NCI-H1092 treated with DMSO at 0.1 percent for 48 hours (cell line): ENCODE measurements at places on chromosomes 3 and 15.
A peak's percentile ranks its signal among the peaks of the same experiment; 100 is the strongest.

DNA sequence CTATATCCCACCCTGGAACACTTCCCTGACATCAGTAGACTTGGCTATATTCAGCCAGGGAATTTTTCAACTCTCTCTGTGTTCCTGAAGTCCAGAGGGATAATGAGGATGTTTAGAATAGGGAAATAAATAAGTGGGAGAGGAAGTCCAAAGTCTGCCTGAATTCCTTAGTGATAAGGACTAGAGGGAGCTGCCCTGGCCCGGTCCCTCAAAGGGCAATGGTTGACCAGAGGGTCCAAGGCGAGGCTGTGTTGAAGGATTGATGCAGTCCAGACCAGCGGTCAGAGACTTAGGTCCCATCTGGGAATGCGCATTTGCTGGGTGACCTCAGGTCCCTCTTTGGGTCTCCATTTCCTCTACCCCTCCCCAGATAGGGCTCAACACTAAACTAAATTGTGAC lies 7.9 kb downstream of the VIPR1 start:
- DNase-seq = no peak

DNA sequence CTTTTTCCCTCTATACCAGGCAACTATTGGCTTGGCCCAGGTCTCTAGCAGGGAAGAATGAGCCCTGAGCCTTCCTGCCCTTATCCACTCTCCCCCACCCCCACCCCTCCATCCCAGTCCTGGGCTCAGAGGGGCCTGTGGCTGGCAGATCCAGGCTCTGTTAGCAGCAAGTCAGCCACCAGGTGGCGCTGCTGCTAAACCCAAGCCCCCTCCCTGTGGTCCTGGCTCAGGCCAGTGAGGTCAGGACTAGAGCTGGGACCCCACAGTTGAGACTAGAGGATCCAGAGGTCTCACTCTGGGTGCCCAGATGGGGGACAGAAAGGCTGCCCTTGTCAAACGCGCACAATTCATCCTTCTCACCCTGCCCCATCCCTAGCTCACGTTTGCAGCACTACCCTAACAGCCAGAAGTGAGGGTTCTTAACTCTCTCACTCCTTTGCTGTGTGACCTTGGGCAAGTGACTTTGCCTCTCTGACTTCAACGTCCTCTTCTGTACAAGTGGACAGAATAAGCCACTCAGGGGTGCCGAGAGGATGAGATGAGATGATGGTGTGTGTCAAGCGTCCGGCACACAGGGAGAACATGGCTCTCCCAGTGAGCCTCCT lies 46.8 kb upstream of the SLC6A1 start:
- peak; percentile 12 for DNase-seq

- peak; percentile 32 for DNase-seq
Observed at GRCh38 chr3:84960581-84960980, 1.8 kb downstream of the CADM2 start.

GRCh38 chr3:194869482-194870169 lies 183.9 kb downstream of the FAM43A start:
- DNase-seq = no peak

- no peak for DNase-seq
Observed at GRCh38 chr3:156707588-156707987, 33.2 kb downstream of the TIPARP start.

- peak; percentile 9 for DNase-seq
Observed at GRCh38 chr3:19934098-19934566, at the start of gene EFHB. Gene EFHB, minus strand, starts transcription at chr3:19934217. Its CDS starts 199 bp downstream, at chr3:19934018.

DNA sequence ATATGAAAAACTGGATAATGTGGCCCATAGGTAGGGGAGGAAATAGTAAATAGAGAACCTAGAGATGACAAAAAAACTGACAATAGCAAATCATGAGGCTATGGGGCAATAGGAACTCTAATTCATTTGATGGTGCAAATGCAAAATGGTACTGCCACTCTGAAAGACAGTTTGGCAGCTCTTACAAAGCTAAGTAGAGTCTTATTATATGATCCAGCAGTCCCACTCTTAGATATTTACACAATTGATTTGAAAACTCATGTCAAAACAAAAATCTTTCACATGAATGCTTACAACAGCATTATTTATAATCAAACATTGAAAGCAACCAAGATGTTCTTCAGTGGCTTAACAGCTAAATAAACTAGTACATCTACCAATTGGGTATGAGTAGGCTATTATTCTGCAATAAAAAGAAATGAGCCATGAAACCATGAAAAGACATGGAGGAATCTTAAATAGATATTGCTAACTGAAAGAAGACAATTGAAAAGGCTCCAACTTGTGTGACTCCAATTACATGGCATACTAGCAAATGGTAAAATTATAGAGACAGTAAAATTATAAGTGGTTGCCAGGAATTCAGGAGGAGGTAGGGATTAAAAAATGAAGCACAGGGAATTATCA lies 321.8 kb upstream of the STAC start:
- peak; percentile 78 for DNase-seq

DNA sequence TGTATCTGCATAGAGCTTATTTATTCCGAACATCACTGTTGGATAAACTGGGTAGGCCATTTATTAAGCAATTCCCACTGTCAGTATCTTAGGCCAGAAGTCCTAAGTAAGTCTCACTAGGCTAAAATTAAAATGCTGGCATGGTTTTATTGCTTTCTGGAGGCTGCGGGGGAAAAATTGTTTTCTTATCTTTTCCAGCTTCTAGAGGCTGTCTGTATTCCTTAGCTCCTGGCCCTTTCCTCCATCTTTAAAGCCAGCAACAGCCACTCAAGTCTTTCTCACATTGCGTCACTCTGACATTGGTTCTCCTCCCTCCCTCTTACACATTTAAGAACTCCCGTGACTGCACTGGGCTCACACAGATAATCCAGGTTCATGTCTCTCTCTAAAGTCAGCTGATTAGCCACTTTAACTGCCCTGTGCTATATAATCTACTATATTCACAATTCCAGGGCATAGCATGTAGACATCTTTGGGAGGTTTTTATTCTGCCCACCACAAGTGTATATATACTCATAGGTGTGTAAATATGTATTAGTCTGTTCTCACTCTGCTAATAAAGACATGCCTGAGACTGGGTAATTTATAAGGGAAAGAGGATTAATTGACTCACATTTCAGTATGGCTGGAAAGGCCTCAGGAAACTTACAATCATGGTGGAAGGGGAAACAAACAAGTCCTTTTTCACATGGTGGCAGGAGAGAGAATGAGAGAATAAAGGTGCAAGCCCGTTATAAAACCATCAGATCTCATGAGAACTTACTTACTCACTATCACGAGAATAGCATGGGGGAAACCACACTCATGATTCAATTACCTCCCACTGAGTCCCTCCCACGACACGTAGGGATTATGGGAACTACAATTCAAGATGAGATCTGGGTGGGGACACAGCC lies 113.5 kb upstream of the SLC7A14 start:
- DNase-seq = no peak

DNA sequence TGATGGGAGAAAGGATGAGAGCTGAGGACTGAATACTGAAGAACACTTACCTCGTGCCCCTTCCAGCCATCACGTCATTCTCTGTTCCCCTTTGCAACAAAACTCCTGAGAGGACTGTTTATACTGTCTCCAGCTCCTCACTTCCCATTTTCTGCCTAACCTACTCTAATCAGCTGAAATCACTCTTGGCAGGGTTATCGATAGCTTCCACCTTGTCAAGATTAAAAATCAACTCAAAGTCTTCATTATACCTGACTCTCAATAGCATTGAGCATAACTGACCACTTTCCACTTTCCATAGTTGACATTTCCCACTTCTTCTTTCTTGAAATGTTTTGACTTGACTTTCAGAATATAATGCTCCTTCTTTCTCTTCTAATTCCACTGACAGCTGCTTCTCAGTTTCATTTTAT lies 4.3 kb downstream of the BTBD1 start:
- no peak for DNase-seq

DNA sequence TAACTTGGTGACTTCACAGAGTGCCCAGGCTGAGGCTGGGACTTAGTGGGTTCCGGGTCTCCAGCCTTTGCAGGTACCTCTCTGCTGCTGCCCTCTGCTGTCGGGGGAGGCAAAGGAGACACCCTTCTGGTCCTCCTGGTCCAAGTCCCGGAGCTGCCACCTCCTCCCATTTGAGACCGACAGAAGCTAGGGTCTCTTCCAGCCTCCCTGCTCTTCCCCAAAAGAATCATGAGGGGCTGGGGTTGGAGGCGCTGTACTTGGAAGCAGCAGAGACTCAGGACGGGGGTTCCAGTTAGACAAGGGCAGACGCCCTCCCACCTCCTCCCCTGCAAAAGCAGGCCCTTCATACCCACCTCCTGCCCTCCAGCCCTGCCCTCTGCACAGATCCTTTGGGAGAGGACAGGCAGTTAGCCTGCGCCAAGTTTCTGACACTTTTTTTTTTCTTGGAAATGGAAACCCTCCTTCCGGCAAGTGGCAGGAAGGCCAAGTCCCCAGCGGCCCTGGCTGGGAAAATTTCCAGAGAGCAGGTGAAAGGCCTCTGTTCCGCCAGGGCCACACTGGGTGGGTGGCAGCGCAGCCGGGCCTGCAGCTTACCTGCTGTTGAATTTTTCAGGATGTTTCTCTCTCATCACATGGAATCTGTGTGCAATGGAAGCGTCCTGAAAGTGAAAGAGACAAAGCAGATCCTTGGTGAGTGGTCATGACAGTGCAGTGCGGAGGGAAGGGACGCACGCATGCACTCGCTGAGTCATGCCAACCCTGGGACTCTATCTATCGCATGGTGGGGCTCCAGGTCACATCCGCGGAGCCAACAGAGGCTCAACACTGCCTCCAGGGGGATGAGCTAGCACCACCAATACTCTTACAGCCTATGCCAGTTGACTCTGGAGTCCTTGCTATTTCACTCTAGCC lies 119.9 kb downstream of the DGKG start:
- DNase-seq = peak; percentile 11

- no peak for DNase-seq
Observed at GRCh38 chr3:26962492-26963360, 340.2 kb downstream of the LRRC3B start.

DNA sequence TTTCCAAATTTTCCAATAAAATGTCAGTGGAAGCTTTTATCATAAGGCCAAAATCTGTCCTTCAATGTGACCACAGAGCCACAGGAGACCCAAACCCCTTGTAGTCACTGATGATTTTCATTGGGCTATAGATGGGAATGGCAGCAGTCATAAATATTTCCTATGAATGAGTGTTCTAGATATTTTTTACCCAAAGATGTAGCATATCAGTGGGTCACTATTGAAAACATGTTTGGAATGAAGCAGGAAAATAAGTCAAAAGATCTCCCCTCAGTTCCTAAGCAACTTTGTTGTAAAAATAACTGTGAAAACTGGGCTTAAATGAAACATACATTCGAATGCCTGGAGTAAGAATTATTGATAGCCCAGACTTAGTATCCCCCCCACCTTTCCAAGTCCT lies 49.0 kb downstream of the NKIRAS1 start:
- no peak for DNase-seq

- DNase-seq = no peak
Observed at GRCh38 chr3:122966045-122966444, 61.5 kb downstream of the SEMA5B start.

- peak; percentile 50 for DNase-seq
Observed at GRCh38 chr15:91947683-91948608, 94.4 kb downstream of the SLCO3A1 start.
